ENCODE measurements at places on chromosomes 6 and 20. TPM values are rescaled to one million over a fixed set of nuclear protein-coding genes. Genes with fewer than 3 reads are reported as not detected.

The WFDC12 gene
- polyA plus RNA-seq: not detected

The RIN2 gene
- not detected for polyA plus RNA-seq

The HLA-DOA gene
- not detected for polyA plus RNA-seq

The C20orf202 gene
- polyA plus RNA-seq: 0.07 TPM

The BPIFB1 gene
- polyA plus RNA-seq: not detected

The CTAGE9 gene
- not detected for polyA plus RNA-seq

The NRSN1 gene
- polyA plus RNA-seq: not detected

The GOPC gene
- polyA plus RNA-seq: 27.3 TPM

The CFAP206 gene
- 0.33 TPM for polyA plus RNA-seq

The FUT9 gene
- polyA plus RNA-seq: not detected

The C2 gene
- polyA plus RNA-seq: 0.11 TPM

The TINAG gene
- not detected for polyA plus RNA-seq

The DPPA5 gene
- not detected for polyA plus RNA-seq

The SLPI gene
- polyA plus RNA-seq: not detected

The B3GAT2 gene
- polyA plus RNA-seq: not detected

The CYP39A1 gene
- not detected for polyA plus RNA-seq
